ENCODE measurements at places on chromosomes 12 and 14.

DNA sequence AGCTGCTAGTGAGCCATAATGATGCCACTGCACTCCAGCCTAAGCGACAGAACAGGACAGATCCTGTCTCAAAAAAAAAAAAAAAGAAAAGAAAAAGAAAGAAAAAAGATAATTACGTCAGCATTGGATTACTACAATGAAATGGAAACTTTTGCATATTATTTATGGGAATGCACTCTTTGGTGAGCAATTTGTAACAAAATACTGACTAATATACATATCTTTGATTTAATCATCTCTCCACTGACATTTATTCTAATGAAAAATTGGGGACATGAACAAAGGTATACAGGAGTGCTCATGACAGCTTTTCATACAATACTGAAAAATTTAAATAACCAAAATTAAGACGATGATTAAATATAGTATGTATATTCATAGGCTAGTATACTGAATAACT, 27.9 kb upstream of the HECTD1 start:
- H3K36me3 ChIP-seq, result no peaks in the 10 kb centered on the region
- no peak overlapping the region for H3K27ac ChIP-seq
- H3K4me1 ChIP-seq, result no peaks in the 10 kb centered on the region
- H3K27me3 ChIP-seq, result no peaks in the 10 kb centered on the region

DNA sequence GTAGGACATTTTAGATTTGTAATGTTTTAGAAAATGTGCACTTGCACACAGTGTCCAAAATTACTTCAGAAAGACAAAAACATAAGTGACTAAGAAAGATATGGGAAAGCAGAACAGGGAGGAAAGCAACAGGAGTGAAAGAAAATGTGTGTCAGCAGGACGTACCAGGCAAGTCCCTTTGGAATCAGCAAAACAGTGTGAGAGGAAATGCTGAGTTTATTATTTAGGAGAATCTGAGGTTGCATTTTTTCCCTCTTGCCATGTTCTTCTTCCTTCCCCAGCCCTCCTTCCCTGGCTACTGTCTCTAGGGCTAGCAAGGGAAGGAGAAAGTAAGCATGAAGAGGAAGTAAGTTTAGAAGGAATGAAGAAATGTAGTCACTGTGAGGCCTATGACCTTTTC, 67.7 kb upstream of the CD163 start:
- no peaks in the 10 kb centered on the region for H3K4me1 ChIP-seq
- no peaks in the 10 kb centered on the region for H3K36me3 ChIP-seq
- peaks cover 5% of the 10 kb centered on the region for H3K27me3 ChIP-seq
- H3K27ac ChIP-seq, result no peak overlapping the region
- no peak overlapping the region for H3K4me3 ChIP-seq
- DNase-seq, result no peak

DNA sequence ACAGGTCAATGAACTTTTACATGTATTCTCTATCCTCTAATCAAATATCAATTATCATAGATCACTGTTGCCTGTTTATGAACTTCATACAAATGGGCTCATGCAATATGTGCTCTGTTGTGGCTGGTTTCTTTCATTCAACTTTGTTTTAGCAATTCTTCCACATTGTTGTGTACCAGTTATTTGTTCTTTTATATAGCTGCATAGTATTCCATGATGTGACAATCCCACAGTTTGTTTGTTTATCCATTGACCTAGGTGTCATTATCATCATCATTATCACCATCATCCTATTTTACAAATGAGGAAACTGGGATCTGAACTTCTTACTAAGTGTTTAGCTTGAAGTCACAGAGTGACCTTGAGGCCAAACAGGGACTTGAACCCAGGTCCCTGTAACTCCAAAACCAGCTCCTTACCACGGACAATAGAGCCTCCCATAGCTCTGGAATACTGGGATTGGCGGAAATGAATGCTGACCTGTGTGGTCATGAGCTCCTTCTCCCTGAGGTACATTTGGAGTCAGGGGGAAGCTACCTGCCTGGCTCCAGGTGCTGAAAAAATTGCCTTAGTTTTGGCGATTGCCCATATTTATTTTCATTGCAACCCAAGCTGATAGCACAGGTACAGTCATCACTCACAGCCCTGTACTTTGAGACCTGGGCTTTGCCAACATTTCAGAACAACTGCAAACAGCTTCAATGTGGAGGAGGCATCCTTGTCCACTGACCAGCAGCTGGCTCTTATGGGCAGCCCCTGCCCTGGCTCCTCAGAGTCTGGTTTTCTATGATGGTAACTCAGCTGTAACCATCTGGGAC, 9.2 kb downstream of the ZFP36L1 start:
- H3K27ac ChIP-seq, result no peak overlapping the region
- H3K4me1 ChIP-seq, result peaks cover 29% of the 10 kb centered on the region
- no peaks in the 10 kb centered on the region for H3K27me3 ChIP-seq
- DNase-seq, result no peak
- H3K36me3 ChIP-seq, result no peaks in the 10 kb centered on the region

- H3K27ac ChIP-seq, result peak overlapping the region; percentile 95
- H3K4me1 ChIP-seq, result peaks cover 35% of the 10 kb centered on the region
- H3K27me3 ChIP-seq, result no peaks in the 10 kb centered on the region
- H3K4me3 ChIP-seq, result peak overlapping the region; percentile 93
These were observed 700 bp downstream of the SLC35E3 start for GRCh38 chr12:68746572-68747180.

DNA sequence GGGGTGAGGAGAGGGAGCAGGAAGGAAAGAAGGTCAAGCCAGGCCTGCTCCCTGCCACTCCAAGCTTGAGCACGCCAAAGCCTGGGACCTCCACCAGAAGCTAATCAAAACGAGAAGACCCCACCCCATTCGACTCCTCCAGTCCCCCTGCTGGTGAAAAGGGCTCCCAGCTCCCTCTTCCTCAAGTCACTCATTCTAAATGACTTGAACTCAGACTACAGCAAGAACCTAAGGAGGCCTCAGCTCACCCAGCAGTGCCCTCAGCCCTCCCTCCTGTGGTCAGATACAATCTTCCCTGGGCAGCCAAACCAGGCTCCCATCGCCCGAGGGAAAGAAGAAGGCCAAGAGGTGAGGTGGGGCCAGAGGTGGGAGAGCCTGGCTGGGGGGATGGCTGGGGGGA, 17.4 kb downstream of the HDAC7 start:
- H3K4me1 ChIP-seq, result peaks cover 4% of the 10 kb centered on the region
- no peak overlapping the region for H3K27ac ChIP-seq
- no peak overlapping the region for H3K4me3 ChIP-seq
- DNase-seq, result no peak
- no peaks in the 10 kb centered on the region for H3K36me3 ChIP-seq

DNA sequence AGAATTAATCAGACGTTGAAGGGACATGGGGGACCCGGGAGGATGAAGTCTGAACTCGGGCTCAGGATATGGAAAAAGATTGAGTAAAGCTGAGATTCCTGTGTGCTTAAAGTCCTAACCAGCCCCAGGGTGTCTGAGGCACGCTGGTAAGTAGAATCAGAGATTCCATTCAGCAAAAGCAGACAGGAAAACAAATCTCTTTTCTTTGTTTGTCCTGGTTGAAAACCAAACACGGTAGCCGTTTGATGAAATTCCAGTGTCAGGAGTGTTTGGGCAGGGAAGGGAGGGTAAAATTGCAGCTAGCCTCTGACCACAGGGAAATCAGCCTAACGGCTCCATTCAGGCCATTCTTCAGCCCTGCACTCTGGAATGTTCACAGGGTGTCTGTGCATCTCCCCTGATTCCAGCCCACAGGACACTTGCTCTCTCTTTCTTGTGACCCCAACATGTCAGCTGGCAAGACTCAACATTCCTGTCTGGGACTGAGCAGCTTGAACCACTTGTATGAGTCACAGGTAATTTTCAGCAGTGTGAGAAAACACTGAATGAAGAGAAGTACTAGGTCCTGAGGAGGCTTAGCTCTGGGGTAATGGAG, 31.0 kb downstream of the NINJ2 start:
- no peak overlapping the region for H3K27ac ChIP-seq
- no peaks in the 10 kb centered on the region for H3K27me3 ChIP-seq
- H3K4me1 ChIP-seq, result peaks cover 19% of the 10 kb centered on the region
- H3K4me3 ChIP-seq, result no peak overlapping the region
- no peak for DNase-seq

DNA sequence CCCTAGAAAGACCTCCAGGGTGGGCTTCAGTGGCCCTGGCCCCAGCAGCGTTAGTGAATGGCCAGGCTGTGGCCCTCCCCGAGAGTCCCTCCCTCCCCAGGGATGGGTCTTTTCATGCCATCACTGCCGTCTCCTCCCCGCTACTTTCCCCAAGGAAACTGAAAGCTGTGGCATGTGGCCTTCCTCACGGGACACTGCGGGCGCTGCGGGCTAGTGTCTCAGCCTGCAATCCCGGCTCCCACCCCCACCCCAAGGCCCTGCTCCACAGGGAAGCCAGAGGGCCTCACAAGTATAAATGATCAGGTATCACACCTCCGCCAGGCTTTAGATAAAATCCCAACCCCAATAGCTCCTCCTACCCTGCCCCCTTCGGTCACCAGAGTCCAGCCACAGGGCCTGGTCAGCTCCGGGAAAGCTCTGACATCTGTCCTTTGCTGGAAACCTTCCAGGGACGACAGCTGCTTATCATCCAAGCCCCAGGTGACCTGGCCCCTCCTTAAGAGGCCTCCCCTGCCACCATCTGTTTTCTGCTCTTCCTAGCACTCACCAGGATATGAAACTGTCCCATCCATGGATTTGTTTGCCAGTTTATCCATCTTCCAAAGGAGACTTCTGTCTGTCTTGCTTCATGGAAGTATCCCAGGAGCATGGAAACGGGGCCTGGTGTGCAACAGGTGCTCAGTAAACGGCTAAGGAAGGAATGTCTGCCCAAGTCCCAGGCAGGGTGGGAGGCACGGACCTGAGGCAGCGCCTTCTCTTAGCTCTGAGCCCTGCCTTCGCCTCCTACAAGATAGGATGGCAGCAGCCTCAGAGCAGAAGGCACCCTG, 31.6 kb downstream of the CCDC85C start:
- no peaks in the 10 kb centered on the region for H3K36me3 ChIP-seq
- no peak overlapping the region for H3K4me3 ChIP-seq
- no peak for DNase-seq
- H3K4me1 ChIP-seq, result no peaks in the 10 kb centered on the region
- no peak overlapping the region for H3K27ac ChIP-seq
- no peaks in the 10 kb centered on the region for H3K27me3 ChIP-seq

DNA sequence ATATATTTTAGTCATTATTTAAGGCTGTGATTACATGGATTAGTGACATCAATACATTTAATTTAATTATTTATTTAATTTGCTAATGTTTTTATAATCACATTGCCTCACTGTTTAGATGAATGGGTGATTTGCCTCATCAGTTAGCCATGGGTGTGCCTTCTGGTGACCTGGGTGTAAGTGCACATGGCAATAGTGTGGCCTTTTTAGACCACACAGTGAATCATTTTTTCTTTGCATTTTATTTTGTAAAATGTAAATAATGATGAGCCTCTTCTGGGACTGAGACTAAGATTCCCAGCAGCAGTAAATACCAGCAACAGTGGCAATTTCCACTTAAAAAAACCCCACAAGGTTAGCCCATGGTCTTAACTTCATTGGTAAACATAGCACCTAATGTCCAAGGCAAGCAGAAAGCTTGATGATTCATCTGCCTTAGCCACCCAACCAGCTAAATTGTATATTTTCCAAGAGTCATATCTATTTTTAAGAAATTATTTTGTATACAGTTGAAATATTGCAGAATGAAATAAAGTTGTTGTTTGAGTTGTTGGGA, 235.9 kb upstream of the NOVA1 start:
- H3K27ac ChIP-seq, result no peak overlapping the region
- no peaks in the 10 kb centered on the region for H3K36me3 ChIP-seq
- H3K4me3 ChIP-seq, result no peak overlapping the region

- H3K4me3 ChIP-seq, result no peak overlapping the region
- DNase-seq, result no peak
- no peak overlapping the region for H3K27ac ChIP-seq
- H3K4me1 ChIP-seq, result no peaks in the 10 kb centered on the region
These were observed 60.0 kb downstream of the ARMH4 start for GRCh38 chr14:58091883-58092630.

DNA sequence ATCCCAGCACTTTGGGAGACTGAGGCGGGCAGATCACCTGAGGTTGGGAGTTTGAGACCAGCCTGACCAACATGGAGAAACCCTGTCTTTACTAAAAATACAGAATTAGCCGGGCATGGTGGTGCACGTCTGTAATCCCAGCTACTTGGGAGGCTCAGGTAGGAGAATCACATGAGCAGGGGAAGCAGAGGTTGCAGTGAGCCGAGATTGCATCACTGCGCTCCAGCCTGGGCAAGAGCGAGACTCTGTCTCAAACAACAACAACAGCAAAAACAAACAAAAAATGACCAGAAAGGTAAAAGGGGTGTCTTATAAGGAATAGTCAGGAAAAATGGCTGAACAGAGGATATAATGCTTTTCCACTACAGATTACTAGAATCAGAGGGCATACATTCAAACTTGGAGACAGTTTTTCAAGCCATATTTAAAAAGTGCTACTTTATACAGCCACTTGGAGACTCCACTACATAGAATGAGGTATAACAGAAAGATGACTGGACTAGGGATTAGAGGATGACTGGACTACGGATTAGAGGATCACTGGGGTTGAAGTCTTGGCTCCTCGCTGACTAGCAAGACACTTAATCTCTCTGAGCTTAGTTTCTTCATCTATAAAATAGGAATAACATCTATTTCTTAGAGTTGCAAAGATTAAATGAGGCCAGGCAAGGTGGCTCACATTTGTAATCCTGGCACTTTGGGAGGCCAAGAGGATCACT, 4.9 kb upstream of the CS start:
- H3K36me3 ChIP-seq, result peaks cover 24% of the 10 kb centered on the region
- no peak overlapping the region for H3K27ac ChIP-seq
- H3K27me3 ChIP-seq, result no peaks in the 10 kb centered on the region
- H3K4me1 ChIP-seq, result peaks cover 19% of the 10 kb centered on the region
- no peak for DNase-seq

- DNase-seq, result no peak
- H3K36me3 ChIP-seq, result no peaks in the 10 kb centered on the region
- H3K27ac ChIP-seq, result no peak overlapping the region
- H3K4me3 ChIP-seq, result no peak overlapping the region
These were observed 990.1 kb downstream of the TMTC2 start for GRCh38 chr12:83676781-83677295.

DNA sequence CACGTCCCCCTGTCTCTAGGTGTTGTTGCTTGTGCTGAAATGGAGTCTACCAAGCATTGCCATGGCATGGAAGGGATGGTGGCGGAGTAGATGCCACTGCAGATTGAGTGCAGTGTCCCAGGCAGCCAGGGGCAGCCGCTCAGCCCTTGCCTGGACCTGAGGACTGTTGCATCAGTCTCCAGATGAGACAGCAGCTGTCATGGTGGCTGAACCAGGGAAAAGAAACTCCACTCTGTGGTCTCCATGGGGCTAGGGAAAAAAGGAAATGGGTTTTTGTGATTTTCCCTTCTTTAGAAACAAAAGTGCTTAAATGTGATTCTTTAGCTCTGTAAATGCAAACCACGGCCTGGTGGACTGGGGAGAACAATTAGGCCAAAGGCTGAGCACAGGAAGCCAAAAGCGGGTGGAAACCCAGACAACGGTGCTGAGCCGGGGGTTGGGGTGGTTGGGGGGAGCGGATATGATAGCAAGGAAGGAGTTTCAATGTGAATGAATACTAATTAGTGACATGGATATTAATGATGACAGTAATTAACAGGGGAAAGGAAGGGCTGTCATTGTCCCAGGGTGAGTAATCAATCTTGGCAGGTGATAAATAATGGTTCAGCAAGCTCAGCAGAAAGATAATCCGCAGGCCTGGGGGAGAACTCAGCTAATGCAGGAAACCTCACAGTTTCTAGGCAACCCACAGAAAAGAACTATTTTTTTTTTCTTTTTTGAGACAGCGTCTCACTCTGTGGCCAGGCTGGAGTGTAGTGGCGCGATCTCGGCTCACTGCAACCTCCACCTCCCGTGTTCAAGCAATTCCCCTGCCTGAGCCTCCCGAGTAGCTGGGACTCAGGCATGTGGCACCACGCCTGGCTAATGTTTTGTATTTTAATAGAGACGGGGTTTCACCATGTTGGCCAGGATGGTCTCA, 442.6 kb downstream of the DPF3 start:
- H3K27ac ChIP-seq, result peak overlapping the region; percentile 86
- H3K27me3 ChIP-seq, result no peaks in the 10 kb centered on the region
- peak; percentile 75 for DNase-seq
- H3K4me1 ChIP-seq, result peaks cover 38% of the 10 kb centered on the region
